Suppressor macrophage treated with lipopolysaccharide for 4 hours (primary cell): ENCODE measurements at places on chromosomes 16 and 17.
A peak's percentile ranks its signal among the peaks of the same experiment; 100 is the strongest.

DNA sequence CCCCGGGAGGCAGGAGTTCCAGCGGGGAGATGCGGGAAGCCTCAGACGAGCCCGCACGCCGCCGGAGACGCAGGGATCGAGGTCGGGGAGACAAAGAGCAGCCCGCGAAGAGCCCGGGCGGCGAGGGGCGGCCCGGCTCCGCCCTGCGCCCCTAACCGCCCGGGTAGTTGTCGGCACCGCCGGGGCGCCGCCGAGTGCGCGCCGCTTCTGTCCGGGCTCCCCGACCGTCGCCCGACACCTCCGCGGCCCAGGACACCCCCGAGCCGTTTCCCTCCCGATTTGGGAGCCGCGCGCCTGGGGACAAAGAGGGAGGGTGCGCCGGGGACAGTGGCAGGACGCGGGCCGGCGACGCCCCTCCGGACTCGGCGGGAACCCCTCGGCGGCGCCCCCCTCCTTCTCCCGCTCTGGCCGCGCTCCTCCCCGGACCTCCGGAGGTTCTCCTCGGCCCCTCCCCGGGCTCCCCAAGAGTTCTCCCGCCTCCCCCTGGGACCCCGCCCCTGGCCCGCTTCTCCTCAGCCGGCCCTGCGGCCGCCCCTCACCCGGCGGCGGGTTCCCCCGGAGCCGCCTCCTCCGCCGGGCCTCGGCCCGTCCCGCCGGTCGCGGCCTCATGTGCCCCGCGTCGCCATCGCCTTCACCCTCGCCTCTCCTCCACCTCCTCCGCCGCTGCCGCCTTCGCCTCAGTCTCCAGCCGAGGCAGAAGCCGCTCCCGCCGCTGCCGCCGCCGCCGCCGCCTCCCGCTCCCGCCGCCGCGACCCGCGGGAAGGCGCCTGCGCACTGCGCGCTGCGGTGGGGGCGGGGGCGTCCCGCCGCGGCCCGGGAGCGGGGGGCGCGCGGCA, at the start of gene GJC1:
TSS of gene GJC1 (minus strand) at position 765 of the 836 bp plus-strand sequence. CDS start 24,470 bp downstream, outside the sequence.
- peak; percentile 20 for DNase-seq

GRCh38 chr16:67100569-67101310, 9.0 kb upstream of the PHAF1 start:
- DNase-seq, result peak; percentile 27

DNA sequence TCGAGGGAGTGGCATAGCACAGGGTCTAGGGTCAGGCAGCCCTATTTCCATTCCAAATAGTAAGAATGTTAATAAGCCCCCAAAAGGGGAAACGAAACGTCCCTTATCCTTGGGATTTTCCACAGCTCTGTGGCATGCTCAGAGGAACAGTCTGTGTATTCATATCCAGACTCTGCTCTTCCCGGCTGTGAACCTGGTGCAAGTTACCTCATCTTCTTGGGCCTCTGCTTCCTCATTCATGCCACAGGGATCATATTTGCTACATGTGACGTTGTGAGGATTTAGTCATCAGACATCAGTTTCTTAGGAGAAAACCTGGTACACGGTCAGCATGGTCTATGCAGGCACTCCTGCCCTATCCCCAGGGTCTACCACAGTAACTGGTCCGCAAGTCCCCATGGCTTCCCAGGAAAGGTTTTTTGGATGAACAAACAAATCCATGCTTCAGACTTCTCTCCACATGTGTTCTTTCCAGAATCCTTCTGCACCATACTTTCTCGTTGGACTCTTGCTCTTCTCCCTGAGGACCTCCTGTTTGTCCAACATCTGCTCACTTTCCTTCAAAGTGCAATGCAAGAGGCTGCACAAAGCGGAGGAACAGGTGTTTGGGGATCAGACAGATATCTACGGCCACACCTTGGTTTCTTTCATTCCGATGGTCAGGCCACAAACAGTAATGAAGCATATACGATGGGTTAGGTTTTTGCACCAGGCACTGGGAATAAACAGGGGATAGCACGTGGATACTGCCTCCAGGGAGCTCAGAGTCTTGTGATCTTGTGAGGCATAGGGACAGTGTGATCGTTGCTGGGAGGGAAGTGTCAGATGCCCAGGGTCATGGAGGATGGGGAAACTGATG, 17.7 kb downstream of the GLP2R start:
- DNase-seq, result no peak

- no peak for DNase-seq
Measured at GRCh38 chr17:10622617-10623485, 34.3 kb downstream of the MYH3 start.

- DNase-seq, result peak; percentile 55
Measured at GRCh38 chr17:32504166-32504990, 17.6 kb downstream of the CDK5R1 start.

DNA sequence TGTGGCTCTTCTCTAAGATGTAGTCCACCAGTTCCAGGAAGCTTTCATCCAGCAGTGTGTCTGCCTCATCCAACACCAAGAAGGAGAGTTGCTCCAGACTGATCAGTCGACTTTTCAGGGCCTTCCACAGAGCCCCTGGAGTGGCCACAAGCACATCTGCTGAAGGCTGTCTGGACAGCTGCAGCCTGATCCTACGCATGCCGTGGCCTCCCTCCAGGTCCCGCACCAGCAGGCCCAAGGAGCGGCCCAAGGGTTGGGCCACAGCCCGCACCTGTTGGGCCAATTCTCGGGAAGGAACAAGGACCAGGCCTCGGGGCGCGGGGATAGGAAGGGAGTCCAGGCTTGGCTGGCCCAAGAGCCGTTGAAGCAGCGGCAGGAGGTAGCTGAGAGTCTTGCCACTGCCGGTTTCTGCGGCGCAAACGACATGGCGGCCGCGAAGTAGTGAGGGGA, 729 bp downstream of the DDX28 start:
- DNase-seq, result no peak

- no peak for DNase-seq
Measured at GRCh38 chr17:8459107-8459506, 23.4 kb downstream of the NDEL1 start.

DNA sequence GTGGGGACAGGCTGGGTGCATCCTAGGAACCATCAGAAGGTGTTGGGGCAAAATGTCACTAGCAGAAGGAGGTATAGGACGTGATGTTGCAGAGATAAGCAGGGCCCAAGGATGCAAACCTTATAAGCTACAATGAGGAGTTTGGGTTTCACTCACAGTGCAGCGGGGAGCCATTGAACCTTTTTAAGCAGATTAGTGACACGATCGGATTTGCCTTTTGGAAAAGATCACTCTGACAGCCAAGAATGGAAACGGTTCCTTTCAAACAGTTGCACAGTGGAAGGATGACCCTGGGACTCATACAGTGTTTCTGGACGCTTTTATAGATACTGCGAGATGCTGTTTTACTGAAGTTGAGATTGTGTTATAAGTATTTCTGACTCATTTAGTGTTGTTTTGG, 131.8 kb upstream of the CACNG3 start:
- no peak for DNase-seq
